ENCODE measurements at places on chromosomes 3 and 15.
A peak's percentile ranks its signal among the peaks of the same experiment; 100 is the strongest.

GRCh38 chr3:114504941-114505628, 211.3 kb downstream of the TIGIT start:
- DNase-seq: peak; percentile 62

- no peak for DNase-seq
Measured at GRCh38 chr3:148659512-148659911, 38.2 kb upstream of the AGTR1 start.

DNA sequence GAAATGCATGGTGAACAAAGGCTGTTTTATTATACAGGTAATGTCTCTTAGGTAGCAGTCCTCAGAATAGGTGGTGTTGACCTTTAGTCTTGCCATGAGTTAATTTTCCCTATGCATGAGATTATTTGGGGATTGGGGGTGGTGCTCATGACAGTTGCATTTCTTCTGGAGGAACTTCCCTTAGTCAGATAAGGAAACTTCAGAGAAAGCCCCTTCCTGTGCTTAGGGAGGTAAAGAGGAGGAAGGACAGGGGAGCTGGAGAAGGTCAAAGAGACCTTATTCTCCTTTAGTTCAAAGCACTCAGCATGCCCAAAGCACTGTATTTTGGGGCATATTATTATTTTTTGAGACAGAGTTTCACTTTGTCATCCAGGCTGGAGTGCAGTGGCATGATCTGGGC, 47.7 kb downstream of the ZBTB11 start:
- DNase-seq: no peak

- DNase-seq: no peak
Measured at GRCh38 chr3:18410205-18410604, 14.9 kb downstream of the SATB1 start.

DNA sequence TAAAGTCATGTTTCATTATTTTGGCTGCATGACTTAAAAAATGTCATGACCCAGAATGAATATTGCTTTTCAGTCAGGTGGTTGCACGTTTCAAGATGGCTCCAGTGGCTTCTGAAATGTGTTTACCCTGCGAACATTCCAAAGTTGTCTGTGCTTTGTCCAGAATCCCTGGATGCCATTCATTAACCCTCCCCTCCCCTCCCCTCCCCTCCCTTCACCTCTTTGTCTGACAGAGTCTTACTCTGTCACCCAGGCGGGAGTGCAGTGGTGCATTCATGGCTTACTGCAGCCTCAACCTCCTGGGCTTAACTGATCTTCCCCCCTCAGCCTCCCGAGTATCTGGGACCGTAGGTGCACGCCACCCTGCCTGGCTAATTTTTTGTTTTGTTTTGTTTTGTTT, 308.0 kb downstream of the PTPRG start:
- no peak for DNase-seq

- no peak for DNase-seq
Measured at GRCh38 chr3:160999274-160999673, 105.9 kb downstream of the B3GALNT1 start.

GRCh38 chr15:69000725-69001503, 13.6 kb upstream of the NOX5 start:
- no peak for DNase-seq

- DNase-seq: no peak
Measured at GRCh38 chr3:23602971-23603370, 202.8 kb upstream of the UBE2E1 start.

- DNase-seq: no peak
Measured at GRCh38 chr3:174303907-174304560, 555.1 kb upstream of the NAALADL2 start.

GRCh38 chr3:42051384-42052131, 39.6 kb upstream of the TRAK1 start:
- no peak for DNase-seq

DNA sequence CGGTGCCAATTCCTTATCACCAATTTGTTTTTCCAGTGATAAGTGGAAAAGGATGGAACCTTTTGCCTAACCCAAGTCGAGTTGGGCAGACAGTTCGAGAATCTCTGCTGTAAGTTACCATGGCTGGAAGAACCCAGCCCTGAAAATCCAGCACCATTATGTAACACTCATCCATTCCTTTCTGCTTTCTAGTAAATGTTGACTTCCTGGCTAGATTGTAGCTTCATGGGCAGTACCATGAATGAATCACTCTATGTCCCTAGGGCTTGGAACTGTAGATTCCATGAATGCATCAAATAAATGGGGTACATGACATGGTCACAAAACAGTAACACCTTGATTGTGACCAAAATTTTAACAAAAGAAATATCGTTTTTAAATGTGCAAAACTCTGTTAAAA, 14.0 kb downstream of the CHCHD4 start:
- DNase-seq: no peak
